Midbrain (tissue), 1 donor: ENCODE measurements at places on chromosomes 12 and 14.

DNA sequence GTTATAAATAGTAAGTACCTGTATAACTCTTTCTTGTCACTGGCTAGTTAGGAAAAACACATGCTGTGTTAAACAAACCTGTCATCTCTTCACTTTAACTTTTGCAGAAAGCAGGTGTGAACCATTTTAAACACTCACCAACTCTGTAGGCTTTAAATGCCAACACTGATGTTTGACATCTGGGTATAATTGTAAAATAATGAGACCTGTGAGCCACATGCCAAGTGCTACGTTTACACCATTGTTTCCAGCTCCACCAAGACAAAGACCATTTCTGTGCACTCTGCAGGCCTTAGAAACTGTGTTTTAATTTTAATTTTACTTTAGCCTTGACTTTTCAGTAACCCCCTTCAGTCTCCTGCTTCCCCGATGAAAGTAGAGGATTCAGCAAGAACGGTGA, 11.0 kb downstream of the TPH2 start:
- no peak for DNase-seq

GRCh38 chr12:54251667-54252284, 28.1 kb downstream of the CBX5 start:
- peak; percentile 34 for DNase-seq

GRCh38 chr12:6699989-6700645, 498 bp downstream of the PIANP start:
- DNase-seq: no peak

DNA sequence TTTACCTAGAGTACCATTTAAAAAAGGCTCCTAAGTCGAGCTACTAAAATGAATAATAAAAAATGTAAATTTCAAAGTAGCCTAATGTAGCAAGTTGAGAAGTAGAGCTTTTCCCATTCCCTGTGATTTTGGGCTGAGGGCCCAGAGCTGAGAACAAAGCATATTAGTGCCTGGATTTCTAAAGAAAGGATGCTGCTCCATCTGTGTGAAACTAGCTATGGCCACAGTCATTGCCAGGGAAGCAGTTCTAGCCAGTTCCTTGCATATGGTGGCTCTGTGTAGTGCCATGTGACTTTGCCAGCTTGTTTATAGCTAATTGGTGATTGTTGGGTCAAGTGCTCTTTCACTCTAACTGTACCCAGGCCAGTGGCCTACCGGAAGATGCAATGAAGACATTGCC, 20.4 kb upstream of the FBXO33 start:
- DNase-seq: peak; percentile 28

GRCh38 chr12:91685917-91686316, 459.7 kb downstream of the BTG1 start:
- DNase-seq: no peak

GRCh38 chr12:30178916-30179315, 395.2 kb upstream of the TMTC1 start:
- DNase-seq: no peak

- DNase-seq: peak; percentile 84
These were observed 589.3 kb upstream of the TMEM132C start for GRCh38 chr12:127677537-127678131.

- no peak for DNase-seq
These were observed 9.2 kb upstream of the HSP90AA1 start for GRCh38 chr14:102095871-102096568.

DNA sequence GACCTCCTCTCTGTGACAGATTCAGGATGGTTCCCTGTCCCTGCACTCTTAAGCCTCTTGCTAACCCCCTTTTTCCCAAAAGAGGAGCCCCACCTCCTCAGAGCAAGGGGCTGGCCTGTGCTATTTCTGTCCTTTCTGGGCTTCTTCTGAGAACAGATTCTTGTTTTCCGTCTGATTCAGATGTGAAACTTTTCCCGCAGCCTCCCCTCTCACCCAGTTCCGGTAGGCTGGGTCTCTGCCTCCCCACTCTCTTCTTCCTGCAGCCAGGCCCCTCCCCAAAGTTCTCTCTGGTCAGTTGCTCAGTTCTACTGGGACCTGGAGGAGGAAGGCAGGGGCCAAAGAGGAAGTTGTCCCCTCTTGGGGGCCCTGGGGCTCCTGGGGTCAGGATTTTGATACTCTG, 11.8 kb downstream of the PDE1B start:
- peak; percentile 17 for DNase-seq
